ENCODE measurements at places on chromosomes 12 and 14.

DNA sequence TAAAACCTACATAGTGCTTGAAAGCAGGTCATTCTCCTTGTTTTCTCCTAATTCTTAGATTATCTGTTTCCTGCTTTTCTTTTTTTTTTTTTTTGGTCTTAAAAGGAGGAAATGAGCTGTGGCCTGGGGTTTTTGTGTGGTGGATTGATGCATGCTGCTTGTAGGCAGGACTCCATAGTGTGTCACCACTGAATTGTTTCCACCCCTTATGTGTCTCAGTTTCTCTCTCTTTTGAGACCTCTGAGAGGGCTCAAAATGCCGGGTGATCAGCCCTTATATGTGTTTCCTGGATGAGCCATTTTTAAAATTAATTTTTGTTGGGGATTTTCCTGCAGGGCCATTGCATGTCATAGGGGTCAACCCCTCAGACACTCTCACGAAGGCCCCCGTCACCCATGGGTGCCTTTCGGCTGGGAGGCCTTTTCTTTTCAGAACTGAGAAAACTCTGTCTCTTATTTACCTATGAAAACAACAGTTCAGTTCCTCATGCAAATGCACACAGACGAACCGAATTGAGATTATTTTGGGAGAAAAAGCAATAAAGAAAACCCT is 32.0 kb upstream of the LRRK2 start:
- DNase-seq = no peak

GRCh38 chr12:109625749-109626377 is 52.3 kb downstream of the MVK start:
- DNase-seq = no peak

DNA sequence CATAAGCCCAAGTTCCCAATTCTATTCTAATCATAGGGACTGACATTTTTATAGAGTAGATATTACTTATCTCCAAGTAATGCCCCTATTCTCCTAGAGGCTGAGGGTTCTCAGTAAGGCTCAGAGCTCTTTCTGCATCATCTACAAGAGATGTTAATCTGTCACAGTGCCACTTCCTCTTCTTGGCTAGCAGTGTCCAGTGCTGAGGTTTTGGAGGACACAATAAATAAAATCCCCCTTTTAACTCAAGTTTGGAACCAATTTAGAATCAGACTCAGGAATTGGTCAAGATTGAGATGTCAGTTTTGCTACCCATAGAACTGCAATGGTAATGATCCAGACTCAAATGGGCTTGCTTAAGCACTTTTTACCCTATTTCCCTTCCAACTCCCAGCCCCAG is 154.1 kb upstream of the ARID2 start:
- no peak for DNase-seq

- no peak for DNase-seq
These were observed 81.5 kb downstream of the CCDC88C start for GRCh38 chr14:91336093-91336450.

- peak; percentile 60 for DNase-seq
These were observed 541.9 kb upstream of the SEL1L start for GRCh38 chr14:82075566-82075965.

DNA sequence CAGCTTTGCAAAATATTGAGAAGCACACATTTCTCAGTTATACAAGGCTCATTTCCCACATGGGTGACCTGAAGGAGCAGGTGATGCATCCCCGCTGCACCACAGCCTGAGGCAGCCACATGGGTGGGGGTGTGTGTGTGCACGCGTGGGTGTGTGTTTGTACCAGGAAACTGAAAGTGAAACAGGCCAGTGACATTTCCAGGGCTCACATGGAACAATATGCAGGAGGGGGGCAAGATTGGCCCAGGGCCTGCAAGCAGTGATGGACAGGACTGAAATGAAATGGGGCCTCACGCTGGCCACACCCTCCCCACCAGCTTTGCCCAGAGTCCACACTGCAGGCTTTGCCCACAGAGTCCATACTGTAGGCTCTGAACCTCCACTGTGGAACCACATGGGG is 154.2 kb upstream of the PARP11 start:
- DNase-seq = no peak

GRCh38 chr12:53235742-53236442 is 3.9 kb upstream of the RARG start:
- no peak for DNase-seq

DNA sequence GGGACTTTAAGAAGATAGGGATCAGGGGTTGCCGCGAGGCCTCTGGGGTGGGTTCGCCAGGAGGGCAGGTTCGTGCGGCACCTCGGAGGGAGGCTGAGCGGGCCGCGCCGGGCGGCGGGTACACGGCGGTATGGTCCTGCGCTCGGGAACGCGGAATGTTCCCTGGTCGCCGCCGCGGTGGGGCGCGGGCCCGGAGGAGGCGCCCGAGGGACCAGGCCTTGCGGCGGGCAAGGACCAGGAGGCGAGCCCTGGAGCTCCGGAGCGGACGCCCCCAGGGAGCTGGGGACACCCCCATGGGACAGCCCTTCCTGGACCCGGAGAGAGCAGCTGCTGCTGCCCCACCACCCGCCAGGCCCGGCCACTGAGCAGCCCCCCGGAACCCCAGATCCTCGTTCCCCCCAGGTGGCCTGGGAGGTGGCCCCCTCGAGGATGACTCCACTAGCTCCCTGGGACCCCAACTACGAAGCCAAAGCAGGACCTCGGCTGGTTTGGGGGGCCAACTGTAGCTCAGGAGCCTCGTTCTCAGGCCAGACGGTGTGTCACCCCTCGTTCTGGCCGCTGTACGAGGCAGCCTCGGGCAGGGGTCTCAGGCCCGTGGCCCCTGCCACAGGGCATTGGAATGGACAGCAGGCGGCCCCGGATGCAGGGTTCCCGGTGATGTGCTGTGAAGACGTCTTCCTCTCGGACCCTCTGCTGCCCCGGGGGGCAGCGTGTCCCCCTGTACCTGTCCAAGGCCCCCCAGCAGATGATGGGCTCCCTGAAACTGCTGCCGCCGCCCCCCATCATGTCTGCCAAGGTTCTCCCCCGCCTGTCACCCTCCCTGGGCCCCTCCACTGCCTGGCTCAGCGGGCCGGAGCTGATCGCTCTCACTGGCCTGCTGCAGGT is 45.6 kb upstream of the SLC8A3 start:
- DNase-seq = no peak

GRCh38 chr12:88624911-88625310 is 44.6 kb upstream of the KITLG start:
- DNase-seq = no peak

GRCh38 chr12:28083840-28084678 is 106.2 kb upstream of the CCDC91 start:
- DNase-seq = peak; percentile 41

- DNase-seq = no peak
These were observed 259.5 kb upstream of the PKP2 start for GRCh38 chr12:33156042-33156441.
